Endodermal cell (in vitro differentiated cells): ENCODE measurements at places on chromosomes 16 and 17. TPM values are rescaled to one million over a fixed set of nuclear protein-coding genes. Genes with fewer than 3 reads are reported as not detected.
A peak's percentile ranks its signal among the peaks of the same experiment; 100 is the strongest.

Gene ATP2A3
- 3.2 and 3.7 TPM in 2 replicates for total RNA-seq

Gene AOC2
- total RNA-seq, result 2.8 and 3.8 TPM in 2 replicates

Gene HS3ST2
- 0.18 and 0.32 TPM in 2 replicates for total RNA-seq

Gene RCVRN
- not detected in 2 replicates for total RNA-seq

Gene ASIC2
- total RNA-seq, result 1.7 to 3.3 TPM (median 3.3 TPM) in 3 replicates

Gene KRT36
- not detected in 2 replicates for total RNA-seq

Gene KCTD11
- total RNA-seq, result 8.4 to 24.6 TPM (median 8.5 TPM) in 3 replicates

Gene KRT34
- total RNA-seq, result not detected in 3 replicates

DNA sequence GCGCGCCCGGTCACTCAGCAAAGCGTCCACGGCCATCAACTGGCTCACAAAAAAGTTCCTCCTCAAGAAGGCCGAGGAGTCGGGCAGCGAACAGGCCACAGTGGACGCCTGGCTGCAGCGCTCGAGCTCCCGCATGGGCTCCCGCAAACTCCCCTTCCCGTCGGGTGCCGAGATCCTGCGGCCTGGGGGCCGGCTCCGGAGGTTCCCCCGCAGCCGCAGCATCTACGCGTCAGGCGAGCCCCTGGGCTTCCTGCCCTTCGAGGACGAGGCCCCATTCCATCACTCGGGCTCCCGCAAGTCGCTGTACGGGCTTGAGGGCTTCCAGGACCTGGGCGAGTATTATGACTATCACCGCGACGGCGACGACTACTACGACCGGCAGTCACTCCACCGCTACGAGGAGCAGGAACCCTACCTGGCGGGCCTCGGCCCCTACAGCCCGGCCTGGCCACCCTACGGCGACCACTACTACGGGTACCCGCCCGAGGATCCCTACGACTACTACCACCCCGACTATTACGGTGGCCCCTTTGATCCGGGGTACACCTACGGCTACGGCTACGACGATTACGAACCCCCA lies 10.7 kb downstream of the MYO15A start:
- H3K27ac ChIP-seq, result no peak overlapping the region
- DNase-seq, result no peak
- H3K4me3 ChIP-seq, result no peak overlapping the region
- H3K36me3 ChIP-seq, result no peaks in the 10 kb centered on the region
- H3K4me1 ChIP-seq, result no peaks in the 10 kb centered on the region

DNA sequence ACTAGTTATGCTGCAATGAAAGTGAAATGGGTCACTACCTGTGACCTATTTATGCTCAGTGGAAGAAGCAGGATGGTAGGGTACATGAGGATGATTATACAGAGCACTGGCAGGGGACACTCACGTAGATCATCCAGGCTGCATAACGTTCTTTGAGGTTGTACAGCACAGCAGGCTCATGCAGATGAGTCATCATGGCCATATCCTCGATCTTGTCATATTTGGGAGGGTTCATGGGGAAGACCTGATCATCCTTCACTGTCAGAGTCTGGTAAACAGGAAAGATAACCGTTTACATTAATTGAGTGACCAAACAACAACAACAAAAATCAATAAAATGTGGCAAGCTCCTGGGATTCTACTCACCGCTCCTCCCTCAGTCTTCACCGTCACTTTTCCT lies 2.1 kb downstream of the MYH2 start:
- no peaks in the 10 kb centered on the region for H3K4me1 ChIP-seq
- H3K27me3 ChIP-seq, result no peaks in the 10 kb centered on the region
- no peak overlapping the region for H3K4me3 ChIP-seq
- no peaks in the 10 kb centered on the region for H3K36me3 ChIP-seq
- DNase-seq, result no peak

DNA sequence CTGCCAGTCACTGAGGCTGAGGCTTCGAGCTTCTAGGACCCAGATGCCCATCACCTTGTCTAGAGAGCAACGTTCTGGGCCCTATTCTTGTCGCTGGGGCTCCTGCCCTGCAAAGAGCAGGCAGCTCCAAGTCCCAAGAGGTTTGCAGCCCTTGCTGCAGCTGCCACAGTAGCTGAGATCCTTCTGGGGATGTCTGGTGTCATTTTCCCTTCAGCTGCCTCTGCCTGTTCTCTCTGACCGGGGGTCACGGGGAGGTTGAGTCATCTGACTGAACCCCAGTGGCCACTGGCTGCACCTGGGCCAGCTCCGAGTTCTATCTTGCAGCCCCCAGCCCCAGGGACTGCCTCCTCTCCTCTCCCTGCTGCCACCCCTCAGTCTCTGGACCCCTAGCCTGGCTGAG lies 4.9 kb downstream of the WSCD1 start:
- no peaks in the 10 kb centered on the region for H3K4me1 ChIP-seq
- DNase-seq, result no peak
- no peak overlapping the region for H3K4me3 ChIP-seq
- no peaks in the 10 kb centered on the region for H3K36me3 ChIP-seq

- no peak for DNase-seq
- H3K4me1 ChIP-seq, result no peaks in the 10 kb centered on the region
- no peak overlapping the region for H3K27ac ChIP-seq
- no peak overlapping the region for H3K4me3 ChIP-seq
- no peaks in the 10 kb centered on the region for H3K36me3 ChIP-seq
Observed at GRCh38 chr16:4172070-4172469, 55.8 kb upstream of the ADCY9 start.

DNA sequence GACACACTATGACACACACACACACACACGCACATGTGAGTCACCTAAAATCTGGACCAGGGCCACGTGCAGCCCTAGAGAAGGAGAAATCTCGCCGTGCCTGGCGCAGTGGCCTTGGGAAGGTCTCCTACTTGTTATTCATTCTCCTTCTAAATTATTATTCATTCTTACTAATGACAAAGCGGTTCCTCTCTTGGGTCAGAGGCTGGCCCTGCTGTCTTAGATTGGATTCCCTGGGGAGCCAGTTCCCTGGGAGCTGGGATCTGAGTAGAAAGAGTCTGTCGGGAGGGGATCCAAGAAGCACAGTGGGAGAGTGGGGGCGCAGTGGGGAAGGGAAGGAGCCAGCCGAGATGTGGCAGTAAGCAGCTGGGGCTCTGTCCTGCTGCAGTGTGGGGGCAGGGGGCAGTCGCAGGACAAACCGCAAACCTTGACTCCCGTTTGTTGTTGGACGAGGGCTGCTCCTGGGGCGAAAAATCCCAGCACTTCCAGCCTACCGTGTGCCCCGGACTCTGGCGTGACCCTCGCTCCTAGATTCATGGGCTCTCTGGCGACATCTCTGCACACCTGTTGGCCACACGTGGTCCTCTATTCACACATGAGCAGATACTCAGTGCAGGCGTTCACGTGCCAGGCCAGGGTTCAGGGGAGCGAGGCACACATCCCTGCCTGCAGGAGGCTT lies 18.7 kb upstream of the JPH3 start:
- no peaks in the 10 kb centered on the region for H3K4me1 ChIP-seq
- H3K27me3 ChIP-seq, result no peaks in the 10 kb centered on the region
- no peaks in the 10 kb centered on the region for H3K36me3 ChIP-seq

DNA sequence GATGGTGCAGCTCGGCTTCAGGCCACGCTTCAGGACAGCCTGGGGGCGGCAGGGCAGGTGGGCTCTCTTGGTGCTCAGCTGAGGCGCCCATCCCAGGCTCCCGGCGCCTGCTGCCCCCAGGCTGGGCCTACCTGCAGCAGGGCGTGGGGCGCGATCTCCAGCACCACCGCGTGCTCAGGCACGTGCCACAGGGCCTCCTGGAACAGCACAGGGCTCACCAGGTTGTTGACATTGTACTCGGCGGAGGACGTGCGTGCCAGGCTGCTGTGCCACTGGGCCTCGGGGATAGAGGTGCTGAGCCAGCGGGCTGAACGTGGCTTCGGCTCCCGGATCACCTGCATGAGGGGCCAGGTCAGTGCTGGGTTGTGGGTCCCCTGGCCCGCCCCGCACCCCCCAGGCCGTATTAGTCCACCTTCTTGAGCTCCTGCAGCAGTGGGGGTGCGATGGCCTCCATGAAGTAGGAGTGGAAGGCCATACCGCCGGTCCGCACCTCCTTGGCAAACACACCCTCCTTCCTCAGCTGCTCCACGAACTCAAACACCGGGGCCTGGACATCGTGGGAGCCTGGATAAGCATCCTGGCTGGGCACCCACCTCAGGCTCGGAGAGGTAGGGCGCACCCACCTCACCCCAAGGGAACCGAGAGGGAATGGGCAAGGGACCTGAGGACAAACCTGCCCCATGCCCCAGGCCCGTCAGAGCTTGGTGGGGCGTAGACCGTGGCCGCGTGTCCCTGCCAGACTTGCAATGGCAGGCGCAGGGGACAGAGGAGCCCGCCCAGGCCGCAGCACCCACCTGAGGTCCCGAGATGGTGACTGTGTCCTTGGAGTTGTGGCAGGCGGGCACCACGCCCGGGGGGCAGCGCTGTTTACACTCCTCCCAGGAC lies 9.0 kb downstream of the FASN start:
- DNase-seq, result no peak
- no peak overlapping the region for H3K27ac ChIP-seq
- no peaks in the 10 kb centered on the region for H3K4me1 ChIP-seq
- peaks cover 57% of the 10 kb centered on the region for H3K36me3 ChIP-seq
- no peaks in the 10 kb centered on the region for H3K27me3 ChIP-seq
- H3K4me3 ChIP-seq, result no peak overlapping the region

GRCh38 chr16:72201387-72201786 lies 29.4 kb upstream of the PMFBP1 start:
- no peaks in the 10 kb centered on the region for H3K27me3 ChIP-seq
- H3K27ac ChIP-seq, result no peak overlapping the region
- no peaks in the 10 kb centered on the region for H3K36me3 ChIP-seq
- peak; percentile 1 for DNase-seq
- H3K4me1 ChIP-seq, result peaks cover 12% of the 10 kb centered on the region

DNA sequence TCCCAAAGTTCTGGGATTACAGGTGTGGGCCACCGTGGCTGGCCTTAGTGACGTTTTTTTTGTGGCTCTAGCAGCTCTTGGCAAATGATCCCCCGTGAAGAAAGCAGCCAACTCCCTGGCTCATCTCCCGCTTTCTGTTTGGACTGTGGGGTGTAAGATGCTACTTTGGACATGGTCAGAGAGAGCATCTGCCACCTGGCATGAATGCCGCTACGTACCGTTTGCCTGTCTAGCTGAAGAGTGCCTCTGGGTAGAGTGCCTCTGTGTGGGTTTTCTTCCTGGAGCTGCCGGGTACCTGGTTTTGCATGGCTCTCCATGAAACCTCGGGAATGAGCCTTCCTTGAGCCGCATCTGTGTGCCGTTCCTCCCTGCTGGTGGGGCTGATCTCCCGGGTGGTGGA lies 34.3 kb downstream of the NDEL1 start:
- peak; percentile 47 for DNase-seq
- no peaks in the 10 kb centered on the region for H3K27me3 ChIP-seq
- H3K27ac ChIP-seq, result no peak overlapping the region
- peaks cover 85% of the 10 kb centered on the region for H3K36me3 ChIP-seq
- no peak overlapping the region for H3K4me3 ChIP-seq
